Activated naive CD4-positive, alpha-beta T cell treated with anti-CD3 and anti-CD28 coated beads, Interleukin-2, amount 50 U/mL, for 72 hours (primary cell): ENCODE measurements at places on chromosomes 4 and X.

DNA sequence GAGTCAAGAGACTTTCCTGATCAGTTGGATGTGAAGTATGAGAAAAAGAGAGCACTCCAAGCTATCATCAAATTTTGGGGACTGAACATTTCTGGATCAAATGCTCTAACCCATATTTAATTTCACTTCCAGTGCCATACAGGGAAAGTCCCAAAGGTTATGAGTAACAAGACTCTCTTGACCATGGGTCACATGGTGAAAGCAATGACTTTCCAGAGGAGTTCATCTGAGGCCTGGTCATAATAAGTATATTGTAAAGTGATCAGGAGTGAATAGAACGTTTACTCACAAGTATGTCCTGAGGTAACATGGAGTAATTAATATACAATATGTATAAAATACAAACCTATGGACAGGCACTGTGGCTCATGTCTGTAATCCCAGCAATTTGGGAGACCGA, 40.7 kb upstream of the ARMCX5 start:
- no peak for DNase-seq

DNA sequence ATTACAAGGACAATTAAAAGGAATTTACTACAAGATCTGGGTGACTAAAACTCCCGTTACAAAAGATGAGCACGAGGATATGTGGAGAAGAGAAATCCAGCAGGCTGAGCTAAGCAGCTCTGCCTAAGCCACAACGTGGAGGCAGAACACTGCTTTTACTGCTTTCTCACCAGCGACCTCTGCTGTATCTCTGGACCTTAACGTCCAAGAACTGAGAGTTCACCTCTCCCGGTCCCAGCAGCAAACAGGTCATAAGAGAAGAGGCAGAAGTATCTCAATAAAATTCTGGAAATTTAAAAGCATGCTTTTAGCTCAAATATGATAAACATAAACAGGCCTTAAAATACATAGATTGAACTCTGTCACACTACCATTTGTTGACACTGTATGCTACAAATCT, 81.0 kb downstream of the ADGRA3 start:
- no peak for DNase-seq

DNA sequence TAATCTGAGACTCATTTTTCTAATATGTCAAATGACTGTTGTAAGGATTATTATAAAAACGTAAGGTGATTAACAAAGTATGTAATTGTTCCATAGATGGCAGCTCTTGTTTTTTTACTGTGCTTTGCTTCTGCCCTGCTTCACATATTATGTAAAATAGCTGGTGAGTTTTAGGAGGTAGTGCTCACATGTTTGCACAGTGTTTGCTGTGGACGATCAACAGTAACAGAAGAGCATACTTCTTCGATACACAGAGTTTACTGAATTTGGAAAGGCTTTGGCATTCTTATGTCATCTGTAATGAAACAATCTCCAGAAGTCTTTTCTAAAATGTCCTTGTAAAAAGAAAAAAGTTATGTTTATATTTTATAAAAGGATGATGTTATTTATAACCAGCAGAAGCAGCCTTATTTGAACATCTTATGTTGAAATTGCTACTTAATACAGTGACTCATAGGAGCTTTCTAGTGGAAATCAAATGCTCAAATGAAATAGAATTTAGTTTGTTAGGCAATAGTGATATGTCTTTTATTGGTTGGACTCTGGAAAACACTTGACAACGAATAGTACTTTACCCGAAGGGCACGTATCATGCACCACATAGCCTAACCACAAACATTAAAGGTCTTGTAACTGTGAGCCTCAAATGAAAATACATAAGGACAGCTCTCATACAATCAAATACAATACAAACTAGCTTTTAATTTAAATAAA, 1.9 kb upstream of the MTTP start:
- DNase-seq: no peak

- no peak for DNase-seq
Measured at GRCh38 chr4:167452922-167453430, 218.7 kb upstream of the SPOCK3 start.

DNA sequence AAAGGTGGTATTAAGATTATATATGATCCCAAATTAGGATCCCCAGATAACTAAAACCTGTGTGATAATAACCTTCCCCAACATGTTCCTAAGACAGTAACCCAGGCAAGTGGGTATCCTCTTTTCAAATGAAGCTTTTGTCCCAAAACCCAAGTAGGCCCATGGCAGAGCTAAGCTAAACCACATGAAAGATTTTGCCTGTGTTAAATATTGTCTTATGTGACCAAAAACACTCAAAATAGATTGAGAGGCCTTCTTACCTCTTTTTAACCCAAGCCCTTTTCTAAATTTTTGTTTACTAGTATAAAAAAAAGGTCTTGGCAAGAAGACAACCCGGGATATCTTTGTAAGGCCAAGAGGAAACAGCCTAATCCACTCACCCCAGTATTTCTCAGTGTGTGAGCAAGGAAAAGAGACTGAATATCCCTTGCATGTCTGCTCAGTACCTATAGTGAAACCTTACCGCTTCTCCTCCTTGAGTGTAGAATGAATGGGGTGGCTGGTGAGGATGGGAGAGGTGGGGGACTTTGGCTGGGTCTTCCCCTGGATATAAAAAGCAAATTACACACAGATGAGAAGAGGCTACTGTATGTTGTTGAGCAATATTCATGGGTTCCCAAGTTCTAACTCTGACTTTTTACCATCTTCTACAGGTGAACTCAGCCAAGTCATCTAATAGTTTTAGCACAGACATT, 188.8 kb upstream of the BMP3 start:
- DNase-seq: no peak

DNA sequence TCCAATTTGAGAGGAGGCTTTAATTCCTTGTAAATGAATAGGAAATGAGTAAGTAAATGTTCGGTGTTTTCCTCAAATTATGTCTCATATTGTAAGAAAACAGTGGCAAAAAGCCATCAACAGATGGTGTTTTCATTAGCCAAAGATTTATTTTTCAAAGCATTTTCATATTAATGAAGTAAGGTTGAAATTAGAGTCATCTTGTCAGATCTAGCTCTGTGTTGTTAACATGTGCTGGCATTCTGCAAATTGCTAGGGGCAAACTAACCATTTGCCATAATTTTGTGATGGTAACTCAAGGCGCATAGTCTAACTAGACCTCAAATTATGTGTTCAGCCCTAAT, 24.7 kb downstream of the MID2 start:
- DNase-seq: no peak

DNA sequence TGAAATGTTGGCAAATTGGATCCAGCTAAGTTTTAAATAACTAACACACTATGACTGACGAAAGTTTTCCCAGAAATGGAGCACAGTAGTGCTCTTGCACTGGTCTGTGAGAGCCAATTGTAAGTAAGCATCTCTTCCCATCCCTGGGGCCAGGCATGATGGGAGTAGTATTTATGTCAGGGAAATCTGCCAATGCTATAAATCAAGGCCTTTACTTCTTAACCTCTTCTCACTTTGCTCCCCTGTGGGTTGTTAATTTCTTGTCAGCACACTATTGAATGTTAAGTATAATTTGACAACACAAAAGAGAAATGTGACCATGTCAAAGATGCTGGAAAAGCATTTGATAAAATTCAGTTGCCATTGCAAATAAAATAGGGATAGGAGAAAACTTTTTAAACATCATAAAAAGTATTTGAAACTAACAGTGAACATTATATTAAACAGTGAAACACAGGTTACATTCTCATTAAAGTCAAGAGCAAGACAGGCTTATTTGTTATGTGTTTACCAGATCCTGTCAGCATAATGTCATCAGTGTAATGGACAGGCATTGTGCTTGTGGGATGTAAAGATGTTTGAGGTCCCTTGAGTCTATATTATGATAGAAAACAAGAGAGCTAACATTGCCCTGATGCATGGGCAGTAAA, 5.0 kb downstream of the F8A1 start:
- no peak for DNase-seq

- no peak for DNase-seq
Measured at GRCh38 chr4:79360006-79360405, 34.1 kb upstream of the NAA11 start.

- no peak for DNase-seq
Measured at GRCh38 chrX:68889249-68889648, 60.4 kb downstream of the EFNB1 start.

- DNase-seq: no peak
Measured at GRCh38 chr4:87150498-87151261, 69.7 kb downstream of the KLHL8 start.

DNA sequence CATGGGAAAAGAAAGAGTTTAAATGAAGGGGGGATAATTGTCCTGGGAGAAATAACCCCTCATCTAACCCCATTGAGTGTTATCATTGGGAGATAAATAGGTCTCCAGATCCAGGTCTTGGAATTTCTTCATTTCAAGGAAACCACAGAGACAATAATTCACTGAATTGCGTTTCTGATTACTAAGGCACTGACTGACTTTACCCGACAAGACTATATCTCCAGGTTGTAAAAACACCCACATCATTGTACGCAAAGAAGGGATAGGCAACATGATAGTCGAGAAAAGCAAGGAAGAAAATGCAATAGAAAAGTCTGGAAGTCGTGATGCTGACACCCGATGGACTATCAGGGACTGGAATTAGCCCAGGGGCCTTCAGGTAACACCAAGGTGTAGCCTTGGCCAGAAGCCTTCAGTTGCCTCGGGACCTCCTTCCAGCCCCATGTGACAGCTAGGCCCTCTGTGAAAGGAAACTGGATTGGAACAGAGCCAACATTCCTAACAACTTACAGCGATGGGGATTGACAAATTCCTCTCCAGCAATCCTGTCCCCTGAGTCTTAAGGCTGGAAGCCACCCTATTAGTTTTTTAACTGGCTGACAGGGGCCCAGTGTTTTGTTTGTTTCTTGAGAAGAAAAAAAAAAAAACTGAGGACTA, 46.5 kb upstream of the RAB9B start:
- no peak for DNase-seq

- DNase-seq: no peak
Measured at GRCh38 chrX:30488092-30488491, 89.5 kb downstream of the TASL start.

DNA sequence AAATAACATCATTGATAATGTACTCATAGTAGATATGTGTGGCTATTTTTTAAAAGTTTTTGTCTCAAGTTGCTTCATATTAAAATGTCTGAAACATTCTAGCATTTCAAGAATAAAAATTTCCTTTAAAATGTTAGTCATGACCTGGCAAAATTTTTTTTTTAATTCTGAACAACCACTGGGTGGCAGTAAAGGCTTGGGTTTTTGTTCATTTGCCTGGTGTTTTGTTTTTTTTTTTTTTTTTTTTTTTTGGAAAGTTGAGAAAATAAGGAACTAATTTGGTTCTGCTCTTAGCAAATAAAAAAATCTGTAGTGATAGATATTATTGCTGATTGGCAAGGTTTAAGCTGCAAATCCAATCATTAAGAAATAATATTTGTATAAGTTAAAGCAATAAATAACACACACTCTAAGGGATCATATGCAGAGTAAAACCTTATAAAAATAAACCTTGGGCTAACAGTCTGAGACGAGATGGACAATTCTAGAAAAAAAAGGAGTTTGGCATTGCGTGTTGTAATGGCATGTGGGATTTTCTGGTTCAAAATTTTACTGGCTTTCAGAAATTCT, 81.4 kb downstream of the CEP44 start:
- DNase-seq: peak; percentile 15
